ENCODE measurements at places on chromosomes 1 and 21.

- peak; percentile 61 for DNase-seq
These were observed 34.7 kb downstream of the TOMM20 start for GRCh38 chr1:235093696-235094592.

- DNase-seq, result peak; percentile 67
These were observed 729 bp downstream of the APP start for GRCh38 chr21:26169611-26170470.

GRCh38 chr1:172431721-172432192 is 11.3 kb downstream of the C1orf105 start:
- DNase-seq, result no peak

GRCh38 chr1:241870336-241870735 is 22.3 kb downstream of the EXO1 start:
- DNase-seq, result no peak

DNA sequence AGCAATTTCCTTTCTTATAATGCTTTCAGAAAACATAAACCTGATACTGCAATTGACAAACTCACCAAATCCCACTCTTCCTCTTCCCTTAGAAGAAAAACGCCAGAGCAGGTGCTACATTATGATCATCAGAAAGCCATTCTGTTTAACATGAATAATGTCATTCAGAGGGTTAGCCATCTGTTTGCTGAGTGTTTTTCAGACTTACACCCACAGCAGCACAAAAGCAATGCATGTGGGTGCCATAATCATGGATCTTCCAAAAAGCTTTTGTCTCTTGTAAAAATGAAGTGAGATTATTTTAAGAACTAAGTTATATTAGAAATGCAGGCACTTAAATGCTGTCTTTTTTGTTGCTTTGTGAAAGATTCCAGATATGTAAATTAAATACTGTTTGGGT is 204.6 kb upstream of the TMPRSS15 start:
- no peak for DNase-seq

DNA sequence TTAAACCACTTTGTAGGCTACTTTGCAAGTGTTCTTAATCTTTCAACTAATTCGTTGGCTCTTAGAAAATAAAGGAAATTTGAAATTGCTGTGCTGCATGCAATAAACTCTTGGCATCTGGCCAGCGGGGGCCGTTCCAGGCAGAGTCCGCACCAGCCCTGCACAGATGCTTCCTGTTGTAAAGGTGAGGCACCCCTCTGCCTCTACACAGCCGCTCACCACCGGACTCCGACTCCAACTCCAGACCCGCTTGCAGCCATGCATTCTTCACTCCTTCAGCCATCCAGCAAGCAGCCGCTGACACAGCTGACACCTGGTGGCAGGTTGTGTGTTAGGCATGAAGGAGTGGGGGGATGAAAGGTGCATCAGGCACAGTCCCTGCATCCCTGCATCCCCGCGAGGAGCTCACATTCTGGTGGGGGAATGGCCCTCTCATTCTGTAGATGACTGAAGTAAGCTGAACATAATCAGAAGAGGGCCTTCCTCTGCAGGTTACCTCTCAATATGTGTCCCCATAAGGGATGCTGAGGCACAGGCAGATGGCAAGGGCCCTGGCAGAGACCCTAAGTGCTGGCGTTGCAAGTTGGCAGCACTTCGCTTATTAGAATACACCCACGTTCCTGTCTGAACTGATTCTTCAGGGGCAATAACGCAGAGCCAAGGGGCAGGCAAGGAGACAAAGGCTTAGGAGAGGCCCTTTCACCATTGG is 56.8 kb downstream of the GLIS1 start:
- no peak for DNase-seq

GRCh38 chr1:94884507-94884906 is 42.4 kb downstream of the CNN3 start:
- DNase-seq, result no peak

DNA sequence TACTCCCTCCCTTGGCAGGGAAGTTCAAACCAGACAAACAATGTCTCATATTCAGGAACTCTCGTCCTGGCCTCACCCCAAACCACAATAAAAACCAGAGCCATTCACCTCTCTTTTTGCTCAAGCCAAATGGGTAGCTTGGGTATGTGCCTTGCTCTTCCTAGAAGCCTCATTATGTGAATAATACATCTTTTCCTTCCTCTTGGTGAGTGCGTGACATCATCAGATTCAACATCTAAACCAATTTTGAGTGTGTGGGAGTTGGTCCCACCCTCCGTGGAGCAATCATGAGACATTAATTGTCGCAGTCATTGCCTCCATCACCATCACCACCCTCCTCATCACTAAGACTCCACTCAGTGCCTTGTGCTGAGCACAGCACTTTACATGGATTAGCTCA is 482.9 kb downstream of the PTPRU start:
- no peak for DNase-seq

- DNase-seq, result no peak
These were observed 17.4 kb downstream of the MAST2 start for GRCh38 chr1:45820788-45821187.

DNA sequence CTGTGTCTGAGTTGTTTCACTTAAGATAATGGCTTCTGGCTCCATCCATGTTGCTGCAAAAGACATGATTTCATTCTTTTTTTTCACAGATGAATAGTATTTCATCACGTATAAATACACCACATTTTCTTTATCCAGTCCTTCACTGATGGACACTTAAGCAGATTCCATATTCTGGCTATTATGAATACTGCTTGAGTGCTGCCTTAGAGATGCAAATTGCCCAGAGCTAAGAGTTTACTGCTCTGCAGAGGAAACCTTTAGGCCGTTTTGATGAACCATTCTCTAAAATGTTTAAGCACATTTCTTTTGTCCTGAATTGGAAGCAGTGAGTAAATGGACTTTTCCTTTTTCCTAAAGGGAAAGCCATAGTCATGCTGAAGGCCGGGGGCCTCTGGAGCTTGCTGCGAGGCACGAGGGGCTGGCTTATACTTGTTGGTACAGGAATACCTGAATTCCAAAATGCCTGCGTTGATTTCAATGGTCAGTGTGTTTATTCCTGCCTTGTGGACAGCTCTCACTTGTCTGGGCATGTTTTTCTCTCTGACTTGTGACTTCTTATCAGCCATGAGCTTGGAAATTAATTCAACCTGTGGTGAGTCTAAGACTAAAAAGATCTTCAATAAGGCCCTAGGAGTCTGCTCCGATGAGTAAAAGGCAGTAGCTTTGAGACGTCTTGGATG is 201.0 kb upstream of the MAP1LC3C start:
- DNase-seq, result no peak

DNA sequence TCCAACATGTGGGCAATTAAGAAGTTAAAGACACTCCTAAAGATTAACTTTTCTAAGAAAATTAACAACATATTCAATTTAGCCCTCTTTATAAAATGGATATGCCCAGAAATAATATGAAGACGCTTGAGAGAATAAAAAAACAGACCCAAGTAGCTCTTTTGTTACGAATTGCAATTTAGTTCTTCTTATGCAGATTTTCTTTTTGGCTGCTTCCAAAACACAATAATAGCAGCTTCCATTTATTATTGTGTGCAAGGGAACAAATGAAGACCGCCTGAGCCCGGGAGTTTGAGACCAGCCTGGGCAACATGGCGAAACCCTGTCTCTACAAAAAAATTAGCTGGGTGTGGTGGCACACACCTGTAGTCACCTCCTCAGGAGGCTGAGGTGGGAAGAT is 50.4 kb upstream of the BCL10 start:
- no peak for DNase-seq

GRCh38 chr1:231252336-231252735 is 11.3 kb downstream of the GNPAT start:
- DNase-seq, result no peak

- DNase-seq, result no peak
These were observed 106.8 kb upstream of the JUN start for GRCh38 chr1:58890609-58891008.

GRCh38 chr1:30515755-30516484 is 207.5 kb downstream of the MATN1 start:
- no peak for DNase-seq

GRCh38 chr1:55700359-55701130 is 485.4 kb upstream of the USP24 start:
- DNase-seq, result no peak

DNA sequence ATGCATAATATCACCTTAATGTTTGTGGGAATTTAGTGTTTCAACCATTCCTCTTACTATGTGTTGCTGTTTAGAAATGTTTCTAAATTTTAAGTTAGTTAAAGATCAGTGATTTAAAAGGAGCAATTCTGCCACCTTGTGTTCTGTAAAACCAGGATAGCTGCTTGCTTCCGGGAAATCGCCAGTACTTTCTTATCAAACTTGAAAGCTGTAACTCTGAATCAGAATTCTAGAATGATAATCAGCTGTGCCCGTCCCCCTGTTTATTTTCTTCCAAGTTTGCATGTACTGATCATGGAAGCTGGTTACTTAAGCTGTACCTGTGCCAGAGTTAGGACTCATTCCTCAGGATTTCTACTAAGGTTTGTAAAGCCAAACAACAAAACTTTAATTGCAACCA is 656.4 kb downstream of the LTN1 start:
- no peak for DNase-seq

DNA sequence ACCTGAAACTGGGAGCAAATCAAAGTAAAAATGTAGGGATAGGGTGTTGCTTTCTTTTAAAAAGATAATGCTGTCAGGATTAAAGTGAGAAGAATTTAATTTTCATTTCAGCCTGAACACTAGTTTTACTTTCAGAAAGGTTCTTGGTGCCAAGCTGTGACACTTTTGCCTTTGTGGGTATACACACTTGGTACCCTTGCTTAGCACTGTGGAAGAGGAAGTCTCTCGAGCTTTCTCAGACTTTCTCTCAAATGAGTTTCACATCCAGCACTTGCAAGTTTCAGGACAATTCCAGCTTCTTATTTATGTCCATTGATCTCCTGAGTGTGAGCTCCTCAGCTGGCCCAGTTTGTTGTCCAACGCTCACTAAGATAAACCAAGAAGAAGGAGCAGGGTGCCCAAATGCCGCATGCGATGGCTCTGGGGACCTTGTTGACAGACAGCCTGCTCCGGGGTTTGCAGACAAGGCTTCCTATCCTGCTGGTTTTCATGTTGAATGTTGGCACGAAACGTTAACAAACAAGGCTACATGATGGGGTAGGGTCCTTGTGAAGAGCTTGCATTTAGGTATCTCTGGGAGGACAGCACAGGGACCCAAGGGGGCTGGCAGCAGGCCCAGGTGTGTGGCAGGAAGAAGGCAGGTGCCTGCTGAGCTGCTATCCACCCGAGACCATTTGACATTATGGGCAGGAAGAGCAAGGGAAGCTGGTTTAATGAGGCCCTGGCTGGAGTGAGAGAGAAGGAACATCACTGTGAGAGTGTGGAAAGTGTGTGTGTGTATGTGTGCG is 79.7 kb downstream of the POFUT2 start:
- no peak for DNase-seq

- DNase-seq, result peak; percentile 46
These were observed 2.7 kb upstream of the PTPN22 start for GRCh38 chr1:113874012-113874879.

DNA sequence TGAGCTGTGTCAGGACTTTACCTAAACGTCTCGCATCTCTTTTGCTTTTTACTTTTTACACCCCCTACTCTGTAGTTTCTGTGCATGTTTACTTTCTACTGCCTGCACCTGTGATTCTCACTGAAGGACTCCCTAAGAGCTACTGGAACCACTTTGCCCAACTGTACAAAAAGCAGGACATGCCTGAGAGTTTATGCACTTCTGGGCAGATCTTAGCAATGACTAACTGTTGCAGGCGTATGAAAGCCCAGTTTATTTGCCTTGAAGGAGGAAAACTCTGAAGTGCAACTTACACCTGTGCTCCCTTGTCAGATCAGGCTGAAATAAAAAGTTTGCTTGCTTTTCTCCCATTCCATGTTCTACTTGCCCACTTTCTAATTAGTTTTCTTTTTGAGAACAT is 467.0 kb upstream of the USP24 start:
- DNase-seq, result no peak

DNA sequence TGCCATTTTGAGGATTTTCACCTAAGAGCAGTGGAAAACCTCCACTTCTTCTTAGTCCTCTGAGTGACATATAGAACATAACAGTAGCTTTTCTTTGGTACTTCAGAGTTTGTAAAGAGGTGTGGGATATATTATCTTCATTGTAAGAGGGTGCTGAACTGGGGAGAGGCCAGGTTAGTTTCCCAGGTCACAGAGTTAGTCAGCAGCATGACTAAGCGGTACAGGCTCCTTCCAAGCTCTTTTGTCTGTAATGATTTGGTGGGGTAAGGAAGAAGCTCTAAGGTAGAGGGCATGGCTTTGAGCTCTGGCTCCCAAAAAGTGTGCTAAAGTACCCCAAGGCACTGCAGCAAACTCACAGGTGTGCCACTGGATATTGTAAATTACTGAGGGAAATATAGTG is 325.0 kb upstream of the PLXNA2 start:
- no peak for DNase-seq

GRCh38 chr1:184691719-184692324 is 62.8 kb downstream of the EDEM3 start:
- no peak for DNase-seq

DNA sequence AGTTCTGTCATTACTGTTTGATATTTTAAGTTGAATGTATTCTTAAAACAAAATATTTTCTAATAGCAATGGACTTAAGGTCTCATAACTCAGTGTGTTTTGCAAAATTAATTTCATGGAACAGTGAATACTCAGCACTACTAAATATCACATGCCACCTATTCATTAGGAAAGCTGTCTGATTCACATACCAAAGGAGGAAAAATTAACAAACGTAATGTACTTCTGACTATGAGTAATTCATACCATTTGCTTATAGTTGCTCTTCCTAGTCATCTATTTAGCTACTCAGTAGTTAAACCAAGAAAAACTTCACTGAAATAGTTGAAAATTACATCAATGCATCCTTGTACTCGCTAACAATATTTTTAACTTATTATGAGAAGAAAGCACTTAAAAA is 35.2 kb downstream of the TP53BP2 start:
- DNase-seq, result no peak

DNA sequence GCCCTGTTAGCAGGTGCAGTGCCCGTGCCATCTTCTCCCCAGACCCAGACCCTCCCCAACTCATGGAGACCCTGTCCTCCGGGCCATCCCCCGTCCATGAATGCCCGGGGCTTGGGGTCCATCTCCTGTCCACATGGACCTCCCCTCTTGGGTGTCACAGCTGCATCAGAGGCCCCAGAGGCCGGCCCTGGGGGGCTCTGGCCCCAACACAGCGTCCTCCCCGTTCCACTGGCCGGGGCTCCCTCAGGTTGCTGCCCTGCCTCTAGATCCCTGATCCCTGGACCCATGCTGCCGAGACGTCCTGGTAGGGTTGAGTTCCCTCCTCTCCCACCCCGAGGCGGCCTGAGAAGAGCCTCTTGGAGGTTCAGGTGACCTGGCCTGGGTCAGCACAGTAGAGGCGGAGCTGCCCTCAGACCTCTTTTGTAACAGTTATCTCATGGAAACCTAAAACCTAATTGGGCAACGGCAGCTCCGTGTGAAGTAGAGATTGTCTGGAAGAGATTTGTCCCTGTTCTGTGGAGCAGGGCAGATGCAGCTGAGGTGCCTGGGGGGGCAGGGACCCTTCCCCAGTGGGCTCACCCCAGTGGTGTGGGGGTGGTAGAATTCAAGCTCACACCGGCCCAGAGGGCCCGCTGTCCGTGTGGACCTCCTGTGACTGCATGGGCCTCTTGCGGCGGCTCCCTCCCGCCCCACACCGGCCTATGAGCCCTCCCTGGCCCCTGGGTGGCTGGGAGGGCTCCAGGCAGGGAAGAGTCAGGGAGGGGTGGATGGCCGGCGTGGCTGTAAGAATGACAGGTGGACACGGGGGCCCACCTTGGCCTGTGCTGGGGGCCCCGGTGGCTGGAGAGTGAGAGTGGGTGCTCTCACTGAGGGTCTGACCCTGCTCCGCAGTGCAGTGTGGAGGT is 56.1 kb downstream of the SKI start:
- no peak for DNase-seq

Measured in GM06990 (cell line).